Activated CD8-positive, alpha-beta memory T cell treated with anti-CD3 and anti-CD28 coated beads, Interleukin-2, amount 50 U/mL, for 48 hours (primary cell): ENCODE measurements at places on chromosomes 3 and 15.

GRCh38 chr15:46556559-46557379 is 921.9 kb downstream of the SQOR start:
- no peak for DNase-seq

DNA sequence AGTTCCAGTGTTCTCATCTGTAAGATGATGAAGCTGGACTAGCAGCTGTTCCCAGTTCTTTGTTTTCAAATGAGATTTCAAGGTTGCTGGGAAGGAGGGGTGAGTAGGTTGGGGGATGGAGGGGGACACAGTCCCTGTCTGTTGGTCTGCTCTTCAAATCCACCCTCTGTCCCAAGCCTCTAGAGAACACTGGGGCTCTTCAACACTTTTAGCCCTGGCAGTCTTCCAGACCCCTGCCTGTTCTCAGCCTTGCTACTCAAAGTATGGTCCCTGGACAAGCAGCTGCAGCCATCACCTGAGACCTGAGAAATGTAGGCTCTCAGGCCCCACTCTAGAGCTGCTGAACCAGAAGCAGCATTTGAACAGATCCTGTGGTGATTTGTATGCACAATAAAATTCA is 41.3 kb downstream of the NEK11 start:
- no peak for DNase-seq

DNA sequence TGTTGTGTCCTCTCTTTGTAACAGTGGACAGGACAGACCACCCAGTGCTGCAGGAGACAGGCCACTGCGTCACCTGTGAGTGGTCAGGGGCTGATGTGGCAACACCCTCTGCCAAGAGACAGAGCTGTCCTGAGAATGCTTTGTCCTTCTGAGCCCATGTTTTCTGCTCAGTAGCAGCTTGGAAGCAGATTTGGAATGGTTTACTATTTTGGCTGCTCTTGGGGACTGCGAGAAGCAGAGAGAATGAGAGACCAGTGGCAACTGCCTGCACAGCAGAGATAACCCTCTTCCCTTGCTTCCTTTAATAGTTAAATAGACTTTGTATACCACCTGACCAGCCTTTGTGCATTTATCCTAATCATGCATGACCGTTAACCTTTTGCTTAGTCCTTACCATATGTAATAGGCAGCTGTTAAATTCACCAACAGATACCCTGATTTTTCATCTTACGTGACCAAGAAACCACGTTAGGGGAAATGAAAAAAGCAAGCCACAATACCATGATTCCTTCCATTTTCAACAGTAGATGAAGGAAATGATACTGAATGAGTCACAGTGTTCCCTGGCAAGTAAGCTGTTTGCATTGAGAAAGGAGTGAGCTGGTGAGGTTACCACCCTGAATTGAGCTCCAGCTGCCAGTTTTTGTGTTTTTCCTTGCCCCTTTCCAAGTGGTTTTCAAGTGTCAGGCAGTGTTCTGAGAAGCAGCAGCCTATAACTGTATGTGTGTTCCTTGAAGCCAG is 35.5 kb downstream of the B3GALNT1 start:
- no peak for DNase-seq

DNA sequence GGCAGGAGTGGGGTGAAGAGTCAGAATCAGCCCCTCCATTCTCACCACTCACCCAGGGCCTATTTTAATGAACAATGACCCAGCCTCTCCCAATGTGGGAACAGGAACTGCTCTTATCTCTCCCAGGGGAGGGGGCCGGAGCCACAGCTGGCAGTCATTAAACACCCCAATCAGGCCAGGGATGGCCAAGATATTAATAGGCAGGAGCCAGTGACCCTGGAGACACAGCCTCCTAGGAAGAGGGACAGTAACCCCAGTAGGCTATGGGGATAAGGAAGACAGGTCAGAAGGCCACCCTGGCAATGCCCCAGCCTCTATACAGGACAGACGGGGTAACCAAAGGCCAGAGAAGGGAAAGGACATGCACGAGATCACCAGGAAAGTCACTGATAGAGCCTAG is 38.6 kb downstream of the VIPR1 start:
- DNase-seq = no peak

- no peak for DNase-seq
These were observed 29.8 kb downstream of the GOLGA8S start for GRCh38 chr15:23384371-23384770.

DNA sequence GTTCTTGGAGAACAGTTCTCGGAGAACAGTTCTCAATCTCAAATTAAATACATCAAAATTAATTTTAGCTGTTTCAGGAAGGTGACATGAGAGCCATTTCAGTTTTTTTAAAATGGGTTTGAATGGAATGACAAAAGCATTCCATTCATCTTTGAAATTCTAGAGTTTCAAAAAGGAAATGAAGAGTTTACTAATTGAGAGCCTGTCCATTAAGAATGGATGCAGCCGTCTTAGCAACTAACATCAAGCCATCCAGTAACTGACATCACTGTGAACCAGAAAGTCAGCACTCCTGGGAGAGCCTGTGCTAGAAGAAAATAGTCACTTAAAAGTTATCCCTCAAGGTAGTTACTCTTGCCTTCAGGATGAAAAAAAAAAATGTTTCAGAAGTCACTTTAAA is 47.0 kb upstream of the FSTL1 start:
- no peak for DNase-seq

GRCh38 chr3:128338536-128339330 is 128.0 kb downstream of the DNAJB8 start:
- DNase-seq = no peak

GRCh38 chr15:48695088-48695826 is 49.7 kb upstream of the FBN1 start:
- DNase-seq = no peak

- no peak for DNase-seq
These were observed 55.6 kb downstream of the LYSMD4 start for GRCh38 chr15:99677540-99678134.

DNA sequence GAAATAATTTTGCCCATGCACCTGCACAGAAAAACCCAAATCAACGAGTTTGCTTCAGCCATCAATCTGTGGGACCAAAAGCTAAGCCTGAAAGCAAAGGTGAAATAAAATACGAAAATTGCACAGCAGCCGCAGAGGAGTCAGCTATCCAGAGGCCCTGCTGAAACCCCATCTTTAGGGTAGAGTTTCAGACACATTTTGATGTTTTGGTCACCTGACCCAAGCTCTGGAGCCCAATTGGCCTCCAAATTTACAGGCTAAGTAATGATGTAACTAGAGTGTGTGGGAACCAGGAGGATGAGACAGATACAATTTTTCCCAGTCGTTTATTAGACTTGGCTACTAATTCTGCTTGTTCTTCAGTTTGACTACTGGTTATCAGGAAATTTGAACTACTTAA is 308.6 kb upstream of the ATP11B start:
- no peak for DNase-seq
